ENCODE measurements at places on chromosomes 3 and 15.

DNA sequence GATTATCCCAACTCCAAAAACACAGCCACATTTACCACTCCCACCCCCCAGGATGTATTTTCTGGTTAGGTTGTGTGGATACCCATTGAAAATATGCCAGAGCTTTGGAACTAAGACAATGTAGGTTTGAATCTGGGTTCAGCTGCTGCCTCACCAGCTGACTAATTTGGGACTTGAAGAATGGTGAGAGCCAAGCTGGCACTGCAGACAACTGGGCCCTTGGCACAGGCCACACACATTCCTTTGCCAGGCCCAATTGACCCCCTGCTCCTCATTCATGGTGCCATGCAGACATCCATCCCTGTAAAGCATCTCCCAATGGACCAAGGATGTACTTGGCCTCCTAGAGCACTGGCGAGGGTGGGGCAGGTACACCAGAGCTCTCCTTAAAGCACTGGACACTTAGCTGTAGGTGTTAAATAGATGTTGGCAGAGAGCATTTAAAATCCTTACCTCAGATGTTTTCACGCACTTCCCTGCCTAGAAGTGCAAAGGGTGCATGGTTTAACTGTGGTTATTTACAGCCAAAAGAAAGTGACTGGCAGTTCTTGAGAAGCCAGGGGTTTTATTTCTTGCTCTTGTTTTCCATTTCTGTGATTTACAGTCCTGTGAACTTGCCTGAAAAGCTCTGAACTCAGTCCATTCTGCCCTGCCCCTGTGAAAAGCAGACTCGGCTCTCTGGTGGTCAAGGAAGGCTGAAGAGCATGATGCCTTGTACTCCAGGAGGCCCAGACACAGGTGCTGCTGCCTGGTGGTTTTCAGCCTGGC, 138.5 kb downstream of the CLSTN2 start:
- H3K27ac ChIP-seq, result no peak overlapping the region
- no peaks in the 10 kb centered on the region for H3K4me1 ChIP-seq
- DNase-seq, result no peak
- no peaks in the 10 kb centered on the region for H3K36me3 ChIP-seq
- no peak overlapping the region for H3K4me3 ChIP-seq
- no peaks in the 10 kb centered on the region for H3K27me3 ChIP-seq

GRCh38 chr15:41480396-41481140, 13.1 kb upstream of the ITPKA start:
- H3K27ac ChIP-seq, result no peak overlapping the region
- H3K36me3 ChIP-seq, result peaks cover 13% of the 10 kb centered on the region
- DNase-seq, result no peak
- no peak overlapping the region for H3K4me3 ChIP-seq

DNA sequence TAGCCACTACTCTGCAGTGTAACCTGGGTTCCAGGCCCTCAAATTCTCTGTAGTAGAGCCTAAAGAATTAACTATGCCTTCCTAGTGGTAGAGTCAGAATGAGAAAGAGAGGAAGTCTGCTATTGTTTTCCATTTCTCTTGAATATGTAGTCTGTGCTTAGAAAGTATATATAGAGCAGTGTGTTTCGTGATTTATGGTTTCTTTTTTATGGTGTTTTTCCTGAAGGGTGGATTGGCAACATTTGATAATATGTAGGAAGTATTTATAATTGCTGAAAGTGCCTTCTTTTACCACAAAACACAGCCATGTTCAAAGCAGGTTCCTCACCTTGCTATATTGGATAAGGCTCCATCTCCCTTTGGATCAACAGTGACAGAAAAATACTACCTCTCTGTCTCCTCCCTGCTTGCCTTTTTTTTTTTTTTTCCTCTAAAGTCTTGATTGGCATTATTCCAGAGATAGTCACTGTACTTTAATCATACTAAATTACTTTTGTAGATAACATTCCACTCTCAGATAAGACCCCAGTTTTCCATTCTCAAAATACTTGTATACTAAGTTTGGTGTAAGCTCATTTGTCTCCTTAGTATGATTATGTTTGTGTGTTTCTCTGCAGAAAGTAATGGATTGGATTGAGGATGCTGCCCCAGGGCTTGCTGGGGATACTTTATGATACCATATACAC, 47.8 kb downstream of the IQGAP1 start:
- H3K27me3 ChIP-seq, result no peaks in the 10 kb centered on the region
- no peak overlapping the region for H3K4me3 ChIP-seq
- peak overlapping the region; percentile 57 for H3K27ac ChIP-seq
- peaks cover 5% of the 10 kb centered on the region for H3K4me1 ChIP-seq
- DNase-seq, result no peak

GRCh38 chr3:37923569-37924040, 61.9 kb downstream of the CTDSPL start:
- peak overlapping the region; percentile 3 for H3K27ac ChIP-seq
- H3K4me3 ChIP-seq, result no peak overlapping the region
- no peaks in the 10 kb centered on the region for H3K36me3 ChIP-seq

GRCh38 chr3:15783361-15783969, 14.3 kb downstream of the ANKRD28 start:
- no peak overlapping the region for H3K4me3 ChIP-seq
- H3K4me1 ChIP-seq, result no peaks in the 10 kb centered on the region
- H3K36me3 ChIP-seq, result no peaks in the 10 kb centered on the region
- no peaks in the 10 kb centered on the region for H3K27me3 ChIP-seq
- no peak overlapping the region for H3K27ac ChIP-seq
- DNase-seq, result no peak

DNA sequence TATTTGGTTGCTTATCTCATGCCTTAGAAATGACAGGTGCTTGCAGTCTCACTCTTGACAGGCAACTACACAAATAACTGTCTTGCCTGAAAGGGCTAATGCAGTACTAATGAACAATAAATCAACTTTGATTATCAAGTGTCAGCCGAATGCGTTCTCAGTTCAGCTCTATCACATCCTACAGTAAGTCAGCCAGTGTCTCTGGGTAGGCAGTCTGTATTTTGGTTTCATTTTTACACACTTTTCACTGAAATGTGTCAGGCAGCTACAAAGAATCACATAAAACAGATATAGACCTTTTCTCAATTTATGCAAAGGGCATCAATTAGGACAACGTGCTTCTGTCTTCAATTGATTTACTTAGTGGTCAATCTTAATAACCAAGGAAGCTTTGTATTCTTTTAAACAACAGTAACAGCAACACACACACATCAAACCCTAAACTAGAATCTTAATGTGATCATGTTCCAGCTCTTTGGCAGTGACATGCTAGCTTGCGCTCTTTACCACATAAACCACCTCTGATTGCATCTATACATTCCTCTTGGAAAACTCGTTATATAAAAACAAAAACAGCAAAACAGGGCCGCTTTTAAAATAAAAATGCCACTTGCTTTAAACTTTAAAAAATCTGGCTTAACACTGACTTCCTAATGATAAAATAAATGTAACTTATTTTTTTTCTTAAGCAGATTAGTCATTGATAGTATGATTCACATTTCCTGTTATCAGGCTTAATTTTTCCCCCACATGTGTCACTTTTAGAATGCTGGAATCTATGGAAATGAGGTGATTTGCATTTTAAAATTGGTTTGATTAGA, 520.4 kb downstream of the FOXP1 start:
- H3K27me3 ChIP-seq, result no peaks in the 10 kb centered on the region
- H3K27ac ChIP-seq, result peak overlapping the region; percentile 86
- H3K4me1 ChIP-seq, result peaks cover 5% of the 10 kb centered on the region
- peak overlapping the region; percentile 76 for H3K4me3 ChIP-seq

- H3K36me3 ChIP-seq, result no peaks in the 10 kb centered on the region
- H3K27ac ChIP-seq, result no peak overlapping the region
- H3K4me3 ChIP-seq, result no peak overlapping the region
- H3K27me3 ChIP-seq, result no peaks in the 10 kb centered on the region
- no peaks in the 10 kb centered on the region for H3K4me1 ChIP-seq
- DNase-seq, result no peak
Observed at GRCh38 chr3:183006396-183007002, 26.2 kb upstream of the DCUN1D1 start.

DNA sequence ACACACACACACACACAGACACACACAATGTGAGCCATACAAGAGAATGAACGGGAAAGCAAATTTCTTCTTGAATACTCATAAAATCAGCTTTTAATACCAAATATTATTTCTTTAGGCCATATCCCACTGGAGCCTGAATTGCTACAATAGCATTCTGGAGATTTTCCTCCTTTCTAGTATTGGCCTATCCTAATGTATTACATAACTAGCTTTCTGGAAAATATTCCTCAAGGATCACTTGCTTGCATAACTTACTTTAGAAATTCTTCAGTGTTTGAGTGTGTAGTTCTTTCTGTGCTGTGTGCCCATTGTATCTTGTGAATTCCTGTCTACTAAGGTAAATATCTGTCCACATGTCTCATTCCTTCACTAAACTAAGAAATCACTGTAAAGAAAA, 351.0 kb upstream of the MCTP2 start:
- H3K27ac ChIP-seq, result no peak overlapping the region
- H3K4me3 ChIP-seq, result no peak overlapping the region
- H3K36me3 ChIP-seq, result no peaks in the 10 kb centered on the region
- H3K27me3 ChIP-seq, result no peaks in the 10 kb centered on the region
- no peaks in the 10 kb centered on the region for H3K4me1 ChIP-seq

DNA sequence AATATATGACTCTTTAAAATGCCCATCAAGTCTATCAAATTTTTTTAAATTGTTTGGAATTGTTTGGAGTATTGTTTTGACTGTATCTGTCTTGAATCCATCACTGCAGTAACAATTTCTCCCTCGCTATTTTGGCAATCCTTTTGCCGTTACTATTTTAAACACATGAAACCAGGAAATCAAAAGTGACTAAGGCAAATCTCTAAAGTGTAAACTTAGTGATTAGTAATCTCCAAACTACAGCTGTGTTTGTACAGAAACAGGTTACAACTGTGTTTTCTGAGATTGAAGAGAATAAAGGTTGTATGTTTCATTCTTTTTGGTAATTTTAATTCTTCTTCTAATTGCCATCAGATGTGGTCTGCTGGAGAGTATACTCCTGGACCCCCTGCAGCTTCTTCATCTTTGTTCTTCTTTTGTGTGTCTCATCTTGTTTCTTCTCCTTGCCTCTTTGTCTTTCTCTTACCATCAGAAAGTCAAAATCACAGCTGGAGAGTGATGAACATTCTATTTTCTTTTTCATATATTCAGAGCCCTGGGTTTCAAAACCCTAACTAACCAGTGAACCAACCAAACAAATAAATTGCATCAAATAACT, 465.4 kb downstream of the RBMS3 start:
- H3K27ac ChIP-seq, result no peak overlapping the region
- no peak for DNase-seq
- peaks cover 20% of the 10 kb centered on the region for H3K4me1 ChIP-seq
- H3K27me3 ChIP-seq, result no peaks in the 10 kb centered on the region

DNA sequence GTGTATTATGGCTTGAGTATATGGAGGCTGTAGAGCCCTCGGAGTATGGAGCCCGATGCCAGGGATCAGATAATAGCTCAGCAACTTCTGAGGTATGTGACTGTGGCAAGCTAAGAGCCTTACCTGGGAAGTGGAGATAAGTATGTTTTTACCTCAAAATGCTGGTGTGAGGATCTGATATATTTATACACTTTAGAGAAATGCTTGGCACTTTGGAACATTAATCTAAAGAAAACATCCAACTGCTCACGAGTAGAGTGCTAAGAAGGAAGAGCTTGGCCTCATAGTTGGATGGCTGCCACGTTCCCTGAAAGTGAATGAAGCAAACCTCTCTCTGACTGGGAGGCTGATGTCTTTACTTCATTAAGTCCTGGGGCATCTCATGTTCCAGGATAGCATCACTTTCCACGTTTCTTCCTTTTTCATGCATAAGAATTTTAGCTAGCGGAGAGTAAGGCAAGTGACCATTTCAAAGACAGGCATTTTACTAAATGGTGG, 58.9 kb upstream of the GOLGA8J start:
- DNase-seq, result no peak
- H3K36me3 ChIP-seq, result no peaks in the 10 kb centered on the region
- no peak overlapping the region for H3K27ac ChIP-seq
- H3K4me1 ChIP-seq, result no peaks in the 10 kb centered on the region
- no peak overlapping the region for H3K4me3 ChIP-seq
- H3K27me3 ChIP-seq, result no peaks in the 10 kb centered on the region

GRCh38 chr15:81785679-81786078, 260.1 kb downstream of the MEX3B start:
- H3K36me3 ChIP-seq, result no peaks in the 10 kb centered on the region
- H3K4me1 ChIP-seq, result no peaks in the 10 kb centered on the region
- no peak for DNase-seq
- H3K27me3 ChIP-seq, result no peaks in the 10 kb centered on the region
- H3K27ac ChIP-seq, result no peak overlapping the region
- H3K4me3 ChIP-seq, result no peak overlapping the region

DNA sequence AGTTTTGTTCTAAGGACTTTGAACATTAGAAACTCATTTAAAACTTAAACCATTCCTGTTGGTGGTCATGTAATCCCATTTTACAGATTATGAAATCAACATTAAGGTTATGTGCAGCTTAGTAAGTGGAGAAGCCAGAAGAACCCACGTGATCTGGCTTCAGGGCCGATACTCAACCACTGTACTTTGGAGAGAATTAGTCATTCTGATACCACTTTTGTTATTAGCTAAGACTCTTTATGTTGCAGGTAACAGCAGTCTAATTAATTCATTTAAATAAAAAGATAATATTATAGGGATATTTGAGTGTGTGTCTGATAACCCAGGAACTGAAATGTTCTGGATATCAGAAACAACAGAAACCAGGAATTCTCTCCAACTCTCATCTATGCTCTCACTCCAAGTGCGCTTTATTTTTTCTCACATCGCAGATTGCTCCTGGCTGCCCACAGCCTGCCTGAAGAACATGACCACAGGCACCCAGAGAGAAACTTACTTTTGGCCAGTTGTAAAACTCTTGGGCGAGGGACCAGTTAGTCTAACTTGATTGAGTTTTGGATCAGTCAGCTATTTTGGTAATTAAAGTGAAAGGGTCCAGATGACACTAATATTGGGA, 25.2 kb downstream of the UBE2E1 start:
- no peak overlapping the region for H3K4me3 ChIP-seq
- H3K36me3 ChIP-seq, result no peaks in the 10 kb centered on the region
- H3K27me3 ChIP-seq, result no peaks in the 10 kb centered on the region
- no peaks in the 10 kb centered on the region for H3K4me1 ChIP-seq

DNA sequence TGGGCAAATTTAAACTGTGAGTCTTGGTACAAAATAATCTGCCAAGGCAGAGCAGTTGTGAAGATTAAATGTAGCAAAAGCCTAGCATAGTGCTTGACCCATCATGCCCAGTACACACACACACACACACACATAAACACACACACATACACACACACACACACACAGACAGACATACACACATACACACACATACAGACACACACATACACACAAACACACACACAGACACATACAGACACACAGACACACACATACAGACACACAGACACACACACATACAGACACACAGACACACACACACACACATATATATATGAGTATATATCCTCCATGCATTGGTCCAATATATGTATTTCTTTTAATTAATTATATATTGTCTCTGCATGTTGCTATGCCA, 328.8 kb upstream of the DNAJC19 start:
- no peaks in the 10 kb centered on the region for H3K27me3 ChIP-seq
- DNase-seq, result no peak
- no peaks in the 10 kb centered on the region for H3K4me1 ChIP-seq
- no peak overlapping the region for H3K27ac ChIP-seq
- no peaks in the 10 kb centered on the region for H3K36me3 ChIP-seq

- no peak overlapping the region for H3K4me3 ChIP-seq
- H3K27me3 ChIP-seq, result no peaks in the 10 kb centered on the region
- no peak for DNase-seq
- H3K36me3 ChIP-seq, result no peaks in the 10 kb centered on the region
- H3K4me1 ChIP-seq, result no peaks in the 10 kb centered on the region
Observed at GRCh38 chr3:121803771-121804320, 31.0 kb downstream of the IQCB1 start.

Measured in aorta (tissue), 5 donors.